ENCODE measurements at places on chromosomes 13 and 19.

DNA sequence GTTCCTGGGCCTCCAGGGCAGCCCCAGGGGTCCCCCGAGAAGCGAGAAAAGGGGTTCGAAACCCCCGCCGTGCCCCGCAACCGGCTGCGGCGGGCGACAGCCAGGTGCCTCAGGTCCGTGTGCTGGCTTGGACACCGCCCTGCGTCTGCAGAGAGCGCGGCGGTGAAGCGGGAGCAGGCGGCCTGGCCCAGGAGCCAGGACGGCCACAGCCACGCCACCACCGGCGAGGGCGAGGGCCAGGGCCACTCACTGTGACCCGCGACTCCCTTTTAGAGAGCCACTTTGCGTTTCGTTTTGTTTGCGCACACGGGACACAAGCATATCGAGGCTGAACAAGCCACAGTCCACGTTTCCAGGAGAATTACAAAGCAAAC is 110.4 kb downstream of the CRYL1 start:
- no peak for DNase-seq

DNA sequence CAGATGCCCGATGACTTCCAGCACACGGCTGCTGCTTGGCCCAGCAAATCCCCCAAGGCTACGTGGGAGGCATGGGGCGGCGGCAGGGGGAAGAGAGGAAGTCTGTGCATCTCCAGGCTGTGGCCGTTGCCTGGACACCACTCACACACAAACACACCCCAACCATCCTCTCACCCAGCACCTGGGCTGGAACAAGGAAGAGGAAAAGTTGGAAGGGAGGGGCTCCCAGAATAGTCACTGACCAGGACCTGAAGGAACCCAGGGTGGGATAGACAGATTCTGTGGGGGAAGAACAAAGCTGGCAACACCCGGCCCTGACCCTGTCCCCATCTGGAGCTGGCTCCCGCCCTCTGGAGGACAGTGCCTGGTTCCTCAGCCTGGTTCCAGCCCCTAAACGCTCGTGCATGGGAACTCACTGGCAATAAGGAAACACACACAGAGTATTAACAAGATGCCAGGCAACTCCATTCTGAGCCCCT is 11.2 kb downstream of the PPP6R1 start:
- DNase-seq = no peak

GRCh38 chr13:27790523-27790922 is 1.8 kb upstream of the GSX1 start:
- DNase-seq = no peak

DNA sequence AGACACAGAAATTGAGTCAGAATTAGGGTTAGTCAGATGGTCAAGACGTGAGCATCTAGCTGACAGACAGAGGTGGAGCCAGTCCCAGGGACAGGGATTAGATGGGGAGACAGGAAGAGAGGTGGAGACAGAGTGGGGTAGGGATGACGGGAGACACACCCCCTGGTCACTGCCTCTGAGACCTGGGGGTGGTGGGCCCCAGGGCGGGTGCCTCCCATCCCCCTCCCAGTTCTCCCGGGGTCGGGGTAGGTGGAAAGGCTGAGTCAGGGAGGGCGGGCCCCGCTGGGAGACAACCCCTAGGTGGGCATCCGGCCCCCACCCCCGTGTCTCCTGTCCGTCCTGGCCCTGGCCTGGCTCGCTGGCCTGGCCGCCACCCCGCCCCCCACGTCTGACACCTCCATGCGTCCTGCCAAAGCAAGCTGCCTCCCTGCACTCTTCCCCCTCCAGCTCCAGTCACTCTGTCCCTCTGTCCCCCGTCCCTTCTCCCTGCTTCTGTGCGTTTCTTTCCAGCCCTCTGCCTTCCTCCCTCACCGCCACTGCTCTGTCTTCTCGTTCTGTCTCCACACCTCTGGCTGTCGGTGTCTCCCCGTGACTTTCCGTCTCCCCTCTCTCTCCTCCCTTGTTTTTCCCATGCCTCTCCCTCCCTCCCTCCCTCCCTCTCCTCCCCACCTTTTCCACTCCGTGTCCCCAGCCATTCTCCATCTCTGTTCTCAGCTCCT is 15.1 kb downstream of the CCDC97 start:
- DNase-seq = no peak

DNA sequence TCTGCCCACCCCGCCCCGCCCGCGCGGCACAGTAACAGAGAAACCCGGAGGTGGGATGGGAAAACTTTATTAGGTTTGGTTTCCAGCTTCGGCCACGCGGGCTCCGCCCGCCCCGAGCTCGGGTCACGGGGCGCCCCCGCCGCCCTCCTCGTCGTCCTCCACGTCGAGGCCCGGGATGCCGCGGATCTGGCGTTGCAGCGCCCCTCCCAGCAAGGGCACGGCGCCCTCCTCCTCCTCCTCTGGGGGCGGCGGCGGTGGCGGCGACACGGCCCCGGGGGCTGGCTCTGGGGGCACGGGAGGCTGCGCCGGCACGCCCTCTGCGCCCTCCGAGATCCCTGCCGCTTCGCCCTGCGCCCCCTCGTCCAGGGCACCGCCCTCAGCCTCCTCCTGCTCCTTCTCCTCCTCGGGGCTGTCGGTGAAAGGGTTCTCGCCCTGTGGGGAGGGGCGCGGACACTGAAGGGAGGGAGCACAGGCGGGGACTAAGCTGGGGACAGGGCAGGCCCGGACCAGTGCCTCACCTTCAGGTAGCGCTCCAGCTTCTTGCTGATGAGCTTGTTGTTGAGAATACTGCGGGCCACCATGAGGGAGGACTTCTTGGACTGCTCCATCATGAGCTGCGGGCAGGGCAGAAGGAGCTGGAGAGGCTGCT is 536 bp upstream of the AKAP8 start:
- DNase-seq = no peak

All from CD4-positive, alpha-beta T cell (primary cell).